Right atrium auricular region (tissue), 2 donors: ENCODE measurements at places on chromosomes 7 and 10. TPM values are rescaled to one million over a fixed set of nuclear protein-coding genes. Genes with fewer than 3 reads are reported as not detected.

The PROSER2 gene
- total RNA-seq: 1.3 TPM

- peak within 1 kb of the TSS; percentile 96 for H3K4me3 ChIP-seq
- no peaks in the 10 kb centered on the region for H3K27me3 ChIP-seq
- peaks cover 37% of the 10 kb centered on the region for H3K4me1 ChIP-seq
- no peak for DNase-seq
These were observed at the start of gene RP9 for GRCh38 chr7:33109005-33109757. Gene RP9, minus strand, starts transcription at chr7:33109404. Its CDS starts 32 bp downstream, at chr7:33109372.

The SAP25 gene
- total RNA-seq: not detected

- H3K27me3 ChIP-seq: no peaks in the 10 kb centered on the region
- no peaks in the 10 kb centered on the region for H3K36me3 ChIP-seq
- no peak for DNase-seq
These were observed 68.7 kb downstream of the TAX1BP1 start for GRCh38 chr7:27808626-27809025.

DNA sequence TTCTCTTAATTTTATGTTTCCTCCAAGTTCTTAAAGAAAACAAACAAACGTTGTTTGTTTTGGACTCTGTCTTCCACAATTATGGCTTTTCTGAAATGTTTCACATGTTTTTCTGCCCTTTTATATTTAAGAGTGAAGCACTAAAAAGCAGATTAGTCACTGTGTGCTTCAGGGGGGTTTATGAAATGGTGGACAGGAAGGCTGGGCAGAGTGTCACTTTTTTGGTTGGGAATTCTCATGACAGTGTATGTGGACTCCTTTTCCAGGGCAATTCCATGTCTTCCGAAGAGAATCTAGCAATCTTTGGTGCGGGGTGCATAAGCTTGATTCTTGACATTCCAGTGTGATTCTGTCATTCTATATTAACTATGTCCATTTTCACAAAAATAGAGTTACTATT is 669.4 kb downstream of the PARD3 start:
- no peak overlapping the region for H3K4me3 ChIP-seq
- no peaks in the 10 kb centered on the region for H3K27me3 ChIP-seq
- H3K4me1 ChIP-seq: no peaks in the 10 kb centered on the region

The AVL9 gene
- 14.3 TPM for total RNA-seq

The UPP1 gene
- 11.2 TPM for total RNA-seq

The GIMAP1 gene
- total RNA-seq: 8.0 TPM

The CYP3A4 gene
- not detected for total RNA-seq

The OR2A12 gene
- total RNA-seq: not detected

The DOCK4 gene
- 12.3 TPM for total RNA-seq

DNA sequence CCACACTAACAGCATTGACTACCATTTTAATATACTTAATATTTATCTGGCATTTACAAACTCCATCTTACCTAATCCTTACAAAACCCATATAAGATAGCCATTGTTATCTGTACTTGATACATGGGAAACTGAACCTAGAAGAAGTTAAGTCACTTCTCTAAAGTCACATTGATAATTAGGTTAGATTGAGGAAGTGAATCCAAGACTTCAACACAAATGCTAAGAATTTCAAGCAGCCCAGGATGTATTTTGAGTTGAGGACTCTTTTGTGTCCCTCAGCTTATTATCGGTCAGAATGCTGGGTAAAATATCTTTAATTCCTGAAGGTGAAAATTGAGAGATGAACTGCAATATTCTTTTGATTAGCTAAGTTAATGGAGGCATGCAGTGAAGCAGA is 465.5 kb downstream of the PHTF2 start:
- H3K27ac ChIP-seq: no peak overlapping the region
- H3K4me1 ChIP-seq: no peaks in the 10 kb centered on the region
- no peaks in the 10 kb centered on the region for H3K36me3 ChIP-seq
- H3K4me3 ChIP-seq: no peak overlapping the region

The STAMBPL1 gene
- 13.8 TPM for total RNA-seq

- H3K4me3 ChIP-seq: no peak overlapping the region
- H3K36me3 ChIP-seq: peaks cover 15% of the 10 kb centered on the region
- H3K27me3 ChIP-seq: no peaks in the 10 kb centered on the region
- no peak overlapping the region for H3K27ac ChIP-seq
- DNase-seq: no peak
These were observed 117.5 kb downstream of the NSUN6 start for GRCh38 chr10:18533896-18534295.

DNA sequence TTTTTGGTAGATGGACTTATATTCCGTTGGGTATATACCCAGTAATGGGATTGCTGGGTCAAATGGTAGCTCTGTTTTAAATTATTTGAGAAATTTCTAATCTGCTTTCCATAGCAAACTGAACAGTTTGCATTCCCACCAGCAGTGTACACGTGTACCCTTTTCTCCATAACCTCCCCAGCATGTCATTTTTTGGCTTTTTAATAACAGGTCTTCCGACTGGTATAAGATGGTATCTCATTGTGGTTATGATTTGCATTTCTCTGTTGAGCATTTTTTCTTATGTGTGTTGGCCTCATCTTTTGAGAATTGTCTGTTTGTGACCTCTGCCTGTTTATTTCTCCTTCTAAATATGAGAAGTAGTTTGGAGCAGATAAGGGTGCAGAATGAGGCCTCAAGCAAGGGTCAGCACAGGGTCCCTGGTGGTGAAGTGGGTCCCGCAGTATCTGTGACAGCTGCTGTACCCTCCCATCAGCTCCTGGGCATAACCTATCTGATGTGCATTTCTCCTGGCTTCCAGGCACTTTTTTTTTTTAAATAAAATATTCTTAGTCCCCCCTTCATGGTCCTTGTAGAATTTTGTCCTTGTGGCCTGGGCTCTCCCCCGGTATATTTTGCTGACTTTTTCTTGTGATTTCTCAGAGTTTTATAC is 73.5 kb downstream of the PROSER2 start:
- no peak for DNase-seq
- H3K4me1 ChIP-seq: no peaks in the 10 kb centered on the region
- no peak overlapping the region for H3K4me3 ChIP-seq
- no peaks in the 10 kb centered on the region for H3K36me3 ChIP-seq

DNA sequence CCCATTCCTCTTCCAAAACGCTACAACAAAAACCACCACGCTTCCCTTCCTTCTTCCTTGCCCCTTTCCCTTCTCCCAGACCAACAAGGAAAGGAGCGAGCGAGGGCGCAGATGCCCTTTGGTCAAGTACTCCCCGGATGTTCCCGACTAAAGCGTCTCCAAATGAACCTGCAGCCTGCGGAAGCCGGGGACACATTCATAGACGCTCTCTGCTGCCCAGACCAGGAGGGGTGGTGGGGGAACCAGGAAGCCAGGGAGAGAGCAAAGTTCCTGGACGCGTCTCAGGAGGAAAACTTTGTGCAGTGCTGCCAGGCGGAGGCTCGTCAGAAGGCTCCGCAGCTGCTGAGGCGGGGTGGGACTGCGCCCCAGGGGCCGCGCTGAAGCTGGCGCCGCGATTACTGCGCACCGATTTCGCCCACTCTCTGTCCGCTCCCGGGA is 754 bp downstream of the SEMA3D start:
- no peaks in the 10 kb centered on the region for H3K27me3 ChIP-seq
- no peaks in the 10 kb centered on the region for H3K4me1 ChIP-seq
- H3K4me3 ChIP-seq: peak overlapping the region; percentile 55
- H3K27ac ChIP-seq: peak overlapping the region; percentile 43
- peak; percentile 59 for DNase-seq

DNA sequence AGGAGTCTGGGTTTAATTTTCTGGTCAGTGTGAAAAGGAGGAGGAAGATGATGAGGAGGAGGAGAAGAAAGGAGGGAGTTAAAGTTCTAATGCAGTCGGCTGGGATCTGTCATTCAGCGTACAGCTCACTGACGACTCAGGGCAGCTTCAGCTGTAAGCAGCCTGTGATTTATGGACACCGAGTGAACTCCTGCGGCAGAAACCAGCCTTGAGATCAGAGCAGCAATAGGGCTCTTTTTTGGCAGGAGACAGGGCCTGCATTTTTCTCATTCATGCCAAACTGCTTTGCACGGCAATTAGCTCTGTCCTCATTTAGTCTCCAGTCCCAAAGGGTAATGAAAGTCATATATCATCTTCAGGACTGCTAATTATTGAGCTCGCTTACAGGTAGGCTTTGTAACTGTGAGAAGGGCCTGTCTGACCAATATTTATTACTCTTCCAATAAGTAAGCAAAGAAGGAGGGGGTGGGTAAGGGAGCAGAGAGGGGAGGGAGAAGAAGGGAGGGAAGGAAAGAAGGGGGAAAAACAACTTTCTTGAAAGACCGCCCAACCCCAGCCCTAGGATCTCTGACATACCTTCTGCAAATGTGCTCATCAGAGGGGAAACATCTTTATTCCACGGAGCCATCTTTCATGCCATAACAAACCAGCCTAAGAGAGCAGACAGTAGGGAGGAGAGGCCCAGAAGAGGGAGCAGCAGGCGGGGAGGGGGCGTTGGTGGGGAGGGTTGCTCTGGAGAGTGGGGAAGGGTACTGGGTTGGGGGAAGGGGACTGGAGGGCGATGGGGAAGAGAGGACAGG is 48.1 kb upstream of the COMTD1 start:
- H3K36me3 ChIP-seq: no peaks in the 10 kb centered on the region
- DNase-seq: peak; percentile 59
- no peaks in the 10 kb centered on the region for H3K27me3 ChIP-seq
- H3K4me3 ChIP-seq: no peak overlapping the region
- H3K27ac ChIP-seq: peak overlapping the region; percentile 83
- no peaks in the 10 kb centered on the region for H3K4me1 ChIP-seq

- H3K27me3 ChIP-seq: no peaks in the 10 kb centered on the region
- peak overlapping the region; percentile 77 for H3K4me3 ChIP-seq
- H3K36me3 ChIP-seq: no peaks in the 10 kb centered on the region
- H3K4me1 ChIP-seq: no peaks in the 10 kb centered on the region
These were observed 620 bp downstream of the BET1 start for GRCh38 chr7:94003446-94004023.

GRCh38 chr10:58457761-58458616 is 54.7 kb upstream of the BICC1 start:
- H3K4me1 ChIP-seq: no peaks in the 10 kb centered on the region
- H3K36me3 ChIP-seq: no peaks in the 10 kb centered on the region
- DNase-seq: peak; percentile 68
- H3K27ac ChIP-seq: peak overlapping the region; percentile 37

GRCh38 chr10:32605787-32606186 is 159.8 kb downstream of the CCDC7 start:
- no peak overlapping the region for H3K27ac ChIP-seq
- H3K36me3 ChIP-seq: no peaks in the 10 kb centered on the region
- no peaks in the 10 kb centered on the region for H3K27me3 ChIP-seq
- no peaks in the 10 kb centered on the region for H3K4me1 ChIP-seq

DNA sequence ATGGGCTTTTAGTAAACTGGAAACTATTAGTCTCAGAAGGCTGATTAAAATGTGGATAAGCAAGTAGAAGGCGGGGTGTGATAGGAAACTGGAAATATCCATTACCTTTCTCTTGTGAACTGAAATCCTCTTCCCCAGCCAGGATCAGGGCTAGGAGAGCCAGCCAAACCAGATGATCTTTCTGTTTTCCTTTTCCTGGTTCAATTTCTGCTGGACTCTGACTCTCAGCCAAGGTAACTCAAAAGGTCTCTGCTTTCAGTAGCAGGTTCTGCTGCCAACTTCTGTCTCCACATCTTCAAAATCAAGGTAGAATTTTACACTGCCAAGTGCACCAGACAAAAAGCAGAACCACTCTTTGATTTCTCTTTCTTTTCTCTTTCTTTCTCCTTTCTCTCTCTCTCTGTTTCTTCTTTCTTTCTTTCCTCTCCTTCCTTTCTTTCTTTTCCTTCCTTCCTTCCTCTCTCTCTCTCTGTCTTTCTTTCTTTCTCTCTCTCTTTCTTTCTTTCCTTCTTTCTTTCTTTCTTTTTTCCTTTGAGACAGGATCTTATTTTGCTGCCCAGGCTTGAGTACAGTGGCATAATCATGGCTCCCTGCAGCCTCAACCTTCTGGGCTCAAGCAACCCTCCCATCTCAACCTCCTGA is 30.8 kb downstream of the OTUD1 start:
- no peak overlapping the region for H3K27ac ChIP-seq
- H3K36me3 ChIP-seq: no peaks in the 10 kb centered on the region
- H3K4me1 ChIP-seq: no peaks in the 10 kb centered on the region
- DNase-seq: no peak
- H3K27me3 ChIP-seq: no peaks in the 10 kb centered on the region

GRCh38 chr10:59654007-59654406 is 55.6 kb downstream of the SLC16A9 start:
- no peaks in the 10 kb centered on the region for H3K36me3 ChIP-seq
- H3K27ac ChIP-seq: no peak overlapping the region
- DNase-seq: no peak

The SCART1 gene
- 0.24 TPM for total RNA-seq

The PEX1 gene
- 11.3 TPM for total RNA-seq

GRCh38 chr10:62076891-62077290 is 175.4 kb downstream of the ARID5B start:
- H3K27ac ChIP-seq: peak overlapping the region; percentile 56
- no peaks in the 10 kb centered on the region for H3K4me1 ChIP-seq
- H3K27me3 ChIP-seq: no peaks in the 10 kb centered on the region
- H3K36me3 ChIP-seq: peaks cover 54% of the 10 kb centered on the region
- DNase-seq: no peak

The TRPV5 gene
- not detected for total RNA-seq

The ANKRD2 gene
- total RNA-seq: 25.7 TPM

GRCh38 chr7:138978541-138979184 is 2.5 kb downstream of the KIAA1549 start:
- H3K27ac ChIP-seq: no peak overlapping the region
- DNase-seq: no peak
- no peak overlapping the region for H3K4me3 ChIP-seq
- no peaks in the 10 kb centered on the region for H3K27me3 ChIP-seq
- no peaks in the 10 kb centered on the region for H3K4me1 ChIP-seq

The SLC13A1 gene
- not detected for total RNA-seq

- no peaks in the 10 kb centered on the region for H3K4me1 ChIP-seq
- DNase-seq: no peak
These were observed 14.9 kb upstream of the ITGB1 start for GRCh38 chr10:32972929-32973328.

- no peaks in the 10 kb centered on the region for H3K27me3 ChIP-seq
- no peak overlapping the region for H3K4me3 ChIP-seq
- no peaks in the 10 kb centered on the region for H3K4me1 ChIP-seq
- H3K36me3 ChIP-seq: no peaks in the 10 kb centered on the region
- peak overlapping the region; percentile 68 for H3K27ac ChIP-seq
- no peak for DNase-seq
These were observed 18.6 kb downstream of the PPP1R3C start for GRCh38 chr10:91614225-91614624.

- H3K27ac ChIP-seq: no peak overlapping the region
- no peaks in the 10 kb centered on the region for H3K4me1 ChIP-seq
- DNase-seq: no peak
- H3K4me3 ChIP-seq: no peak overlapping the region
- H3K36me3 ChIP-seq: no peaks in the 10 kb centered on the region
These were observed 13.4 kb downstream of the STEAP1B start for GRCh38 chr7:22486597-22486996.

DNA sequence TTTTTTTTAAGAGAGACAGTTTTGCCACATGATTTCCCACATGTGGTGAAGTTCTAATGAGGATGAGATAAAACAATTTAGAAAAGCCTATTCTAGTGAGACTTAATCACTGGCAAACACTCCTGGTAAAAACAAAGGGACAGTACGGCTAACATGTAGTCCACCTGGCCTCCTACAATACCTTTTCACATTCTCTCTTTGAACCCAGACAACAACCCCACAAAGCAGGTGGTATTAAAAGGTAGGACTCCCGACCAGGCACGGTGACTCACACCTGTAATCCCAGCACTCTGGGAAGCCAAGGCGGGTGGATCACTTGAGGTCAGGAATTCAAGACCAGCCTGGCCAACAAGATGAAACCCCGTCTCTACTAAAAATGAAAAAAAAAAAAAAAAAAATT is 12.4 kb downstream of the PARD3 start:
- no peak overlapping the region for H3K4me3 ChIP-seq
- no peak for DNase-seq
- H3K27ac ChIP-seq: no peak overlapping the region
- no peaks in the 10 kb centered on the region for H3K36me3 ChIP-seq
- H3K4me1 ChIP-seq: peaks cover 13% of the 10 kb centered on the region

- H3K4me1 ChIP-seq: peaks cover 66% of the 10 kb centered on the region
- peak overlapping the region; percentile 83 for H3K27ac ChIP-seq
- H3K36me3 ChIP-seq: no peaks in the 10 kb centered on the region
- no peak overlapping the region for H3K4me3 ChIP-seq
These were observed 49.5 kb upstream of the SLC29A3 start for GRCh38 chr10:71269301-71270288.
